Stimulated activated CD8-positive, alpha-beta memory T cell treated with anti-CD3 and anti-CD28 coated beads, Interleukin-4, amount 100 ng/mL, for 1 hour (primary cell): ENCODE measurements at places on chromosomes 2 and 18.

GRCh38 chr2:101958061-101958460 lies 33.7 kb upstream of the IL1R2 start:
- DNase-seq: no peak

DNA sequence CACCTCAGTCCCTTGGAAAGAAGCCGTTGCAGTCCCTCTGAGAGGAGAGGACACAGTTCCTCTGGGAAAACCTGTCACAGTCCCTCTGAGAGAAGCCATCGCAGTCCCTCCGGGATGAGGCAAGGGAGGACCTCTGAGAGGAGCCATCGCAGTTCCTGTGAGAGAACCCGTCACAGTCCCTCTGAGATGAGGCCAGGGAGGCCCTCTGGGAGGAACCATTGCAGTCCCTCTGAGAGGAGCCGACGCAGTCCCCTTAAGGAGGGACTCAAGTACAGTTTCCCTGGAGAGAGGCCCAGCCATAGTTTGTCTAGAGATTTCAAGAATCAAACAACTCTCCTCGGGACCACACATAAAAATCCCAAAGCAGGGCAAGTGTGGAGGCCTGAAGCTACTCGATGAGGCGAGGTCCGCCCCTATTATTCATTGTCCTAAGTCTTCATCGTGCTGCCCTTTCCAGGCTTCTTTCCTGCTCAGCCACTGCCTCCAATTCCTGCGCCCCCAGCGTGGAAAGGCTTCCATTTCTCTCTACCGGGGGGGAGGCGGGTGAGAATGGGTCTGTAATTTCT lies 630 bp upstream of the ZNF512 start:
- no peak for DNase-seq

DNA sequence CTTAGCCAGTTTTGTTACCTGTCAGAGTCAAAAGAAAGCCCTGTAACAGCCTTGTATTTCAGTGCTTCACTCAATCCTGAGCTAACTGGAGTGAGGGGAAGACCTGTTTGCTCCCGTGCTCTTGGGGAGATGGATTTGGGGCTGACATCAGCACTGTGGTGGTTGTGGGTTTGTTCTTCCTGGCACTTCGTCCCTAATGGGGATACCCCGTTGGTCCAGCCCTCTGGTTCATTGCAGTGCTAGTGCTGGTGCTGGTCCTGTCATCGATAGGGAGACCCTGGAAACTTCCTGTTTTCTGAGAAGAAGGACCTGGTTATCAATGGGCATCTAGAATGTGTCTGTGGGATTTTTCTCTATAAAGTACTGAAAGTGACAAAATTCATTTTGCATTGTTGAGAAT lies 205.4 kb downstream of the ZNF407 start:
- no peak for DNase-seq

DNA sequence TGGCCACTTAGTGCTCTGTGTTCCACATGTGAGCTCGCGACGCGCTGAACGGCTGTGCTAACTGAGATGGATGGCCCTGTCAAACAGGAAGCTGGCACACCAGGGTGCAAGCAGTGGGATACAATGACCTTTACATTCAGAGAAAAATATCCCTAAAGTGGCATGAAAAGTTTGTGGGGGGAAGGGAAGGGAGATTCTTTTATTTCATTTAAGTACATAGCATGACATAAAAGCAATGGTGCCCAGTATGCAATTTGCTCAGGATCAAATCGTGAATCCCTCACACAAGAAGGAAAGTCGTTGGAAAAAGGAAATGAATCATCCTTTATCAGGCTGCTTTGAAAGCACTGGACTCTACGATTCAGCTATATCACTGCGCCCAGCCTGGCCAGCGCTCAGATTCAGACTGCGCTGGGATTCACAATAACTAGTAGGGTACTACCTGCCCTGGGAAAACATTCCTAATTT lies 26.0 kb downstream of the SATB2 start:
- no peak for DNase-seq

DNA sequence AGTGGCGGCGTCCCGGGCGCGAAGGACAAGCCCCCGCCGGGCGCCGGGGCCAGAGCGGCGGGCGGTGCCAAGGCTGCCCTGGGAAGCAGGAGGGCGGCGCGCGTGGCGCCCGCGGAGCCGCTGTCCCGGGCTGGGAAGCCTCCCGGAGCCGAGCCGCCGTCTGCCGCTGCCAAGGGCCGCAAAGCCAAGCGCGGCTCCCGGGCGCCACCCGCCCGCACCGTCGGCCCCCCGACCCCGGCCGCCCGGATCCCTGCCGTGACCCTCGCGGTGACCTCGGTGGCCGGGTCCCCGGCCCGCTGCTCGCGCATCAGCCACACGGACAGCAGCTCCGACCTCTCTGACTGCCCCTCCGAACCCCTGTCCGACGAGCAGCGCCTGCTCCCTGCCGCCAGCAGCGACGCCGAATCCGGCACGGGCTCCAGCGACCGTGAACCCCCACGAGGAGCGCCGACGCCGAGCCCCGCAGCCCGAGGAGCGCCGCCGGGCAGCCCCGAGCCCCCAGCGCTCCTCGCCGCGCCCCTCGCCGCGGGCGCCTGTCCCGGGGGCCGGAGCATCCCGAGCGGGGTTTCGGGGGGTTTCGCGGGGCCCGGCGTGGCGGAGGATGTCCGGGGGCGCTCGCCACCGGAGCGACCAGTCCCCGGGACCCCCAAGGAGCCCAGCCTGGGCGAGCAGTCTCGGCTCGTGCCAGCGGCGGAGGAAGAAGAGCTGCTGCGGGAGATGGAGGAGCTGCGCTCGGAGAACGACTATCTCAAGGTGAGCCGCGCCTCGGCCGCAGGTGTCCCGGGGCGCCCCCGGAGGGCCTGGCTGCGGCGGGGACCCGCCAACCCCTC lies 820 bp downstream of the MTCL1 start:
- no peak for DNase-seq

GRCh38 chr2:111665011-111665410 lies 219.0 kb downstream of the ANAPC1 start:
- no peak for DNase-seq

GRCh38 chr2:3024401-3024935 lies 353.1 kb downstream of the EIPR1 start:
- DNase-seq: no peak

- no peak for DNase-seq
Measured at GRCh38 chr2:202429164-202429980, 53.2 kb downstream of the BMPR2 start.

DNA sequence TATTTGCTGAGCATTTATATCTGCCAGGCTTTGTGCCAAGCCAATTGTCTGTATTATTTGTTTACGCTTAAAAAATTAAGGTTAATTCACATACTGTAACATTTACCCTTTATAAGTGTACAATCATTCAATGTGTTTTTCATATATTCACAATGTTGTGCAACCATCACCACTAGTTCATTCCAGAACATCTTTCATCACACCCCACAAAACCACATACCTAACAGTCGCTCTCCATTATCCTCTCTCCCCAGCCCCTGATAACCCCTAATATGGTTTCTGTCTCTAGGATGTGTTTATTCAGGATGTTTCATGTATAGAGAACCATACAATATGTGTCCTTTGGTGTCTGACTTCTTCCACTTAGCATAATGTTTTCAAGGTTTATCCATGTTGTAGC lies 234.1 kb downstream of the INSIG2 start:
- DNase-seq: no peak

DNA sequence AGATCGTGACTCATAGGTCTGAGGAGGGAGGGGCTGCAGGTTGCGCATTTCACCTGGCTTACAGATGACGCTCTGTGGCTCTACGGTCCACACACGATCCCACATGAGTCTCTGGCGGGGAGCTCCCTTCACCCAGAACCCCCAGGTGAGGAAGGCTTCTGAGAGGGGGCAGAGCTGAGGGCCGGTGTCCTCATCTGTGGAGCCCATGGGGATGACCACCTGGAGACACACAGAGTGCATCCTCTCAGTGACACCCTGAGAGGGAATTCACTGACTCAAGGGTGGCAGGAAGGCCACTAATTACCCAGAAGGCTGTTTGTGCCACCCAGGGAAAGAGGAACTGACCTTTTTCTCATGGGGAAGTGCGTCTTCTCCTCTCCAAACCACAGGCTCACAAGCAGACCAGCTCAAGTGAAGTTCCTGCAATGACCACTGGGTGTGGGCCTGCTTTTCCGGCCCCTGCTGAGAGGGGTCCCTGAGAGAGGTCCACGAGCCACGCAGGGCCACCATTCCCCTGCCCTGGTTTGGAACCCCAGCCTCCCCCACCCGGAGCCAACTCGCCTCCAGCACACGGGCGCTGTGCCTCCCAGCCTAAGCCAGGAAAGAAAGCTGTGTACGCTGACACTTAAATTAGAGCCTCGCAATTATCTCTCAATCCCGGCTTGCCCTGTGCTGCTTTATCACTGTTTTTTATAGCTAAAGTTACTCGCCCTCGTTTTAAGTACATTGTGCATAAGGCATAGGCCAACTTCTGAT lies 114.1 kb downstream of the BCL11A start:
- DNase-seq: no peak

GRCh38 chr2:129729646-129730045 lies 249.8 kb upstream of the RAB6C start:
- no peak for DNase-seq

GRCh38 chr2:232332940-232333259 lies 45.7 kb upstream of the ALPP start:
- DNase-seq: no peak
